Mucosa of descending colon (tissue), 3 donors: ENCODE measurements at places on chromosomes 1 and 21.
A peak's percentile ranks its signal among the peaks of the same experiment; 100 is the strongest.

DNA sequence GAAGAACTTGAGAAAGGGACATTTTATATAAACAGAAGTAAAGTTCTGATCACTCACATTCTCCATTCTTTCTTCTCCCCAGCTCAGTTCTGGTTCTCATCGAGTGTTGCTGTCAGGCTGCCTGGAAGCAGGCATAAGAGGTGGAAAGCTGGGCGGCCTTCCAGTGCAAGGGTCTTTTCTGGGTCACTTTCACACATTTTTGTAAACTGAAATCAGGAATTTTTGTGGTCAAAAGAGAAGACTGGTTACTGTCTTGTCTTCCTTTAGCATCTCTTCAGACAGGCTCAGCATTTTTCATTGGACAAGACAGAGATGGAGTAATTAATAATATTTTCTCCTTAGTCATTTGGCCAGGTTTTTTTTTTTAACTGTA lies 93.7 kb downstream of the CTH start:
- no peak for DNase-seq

GRCh38 chr1:31414980-31415370 lies 2.0 kb downstream of the SERINC2 start:
- no peak for DNase-seq

DNA sequence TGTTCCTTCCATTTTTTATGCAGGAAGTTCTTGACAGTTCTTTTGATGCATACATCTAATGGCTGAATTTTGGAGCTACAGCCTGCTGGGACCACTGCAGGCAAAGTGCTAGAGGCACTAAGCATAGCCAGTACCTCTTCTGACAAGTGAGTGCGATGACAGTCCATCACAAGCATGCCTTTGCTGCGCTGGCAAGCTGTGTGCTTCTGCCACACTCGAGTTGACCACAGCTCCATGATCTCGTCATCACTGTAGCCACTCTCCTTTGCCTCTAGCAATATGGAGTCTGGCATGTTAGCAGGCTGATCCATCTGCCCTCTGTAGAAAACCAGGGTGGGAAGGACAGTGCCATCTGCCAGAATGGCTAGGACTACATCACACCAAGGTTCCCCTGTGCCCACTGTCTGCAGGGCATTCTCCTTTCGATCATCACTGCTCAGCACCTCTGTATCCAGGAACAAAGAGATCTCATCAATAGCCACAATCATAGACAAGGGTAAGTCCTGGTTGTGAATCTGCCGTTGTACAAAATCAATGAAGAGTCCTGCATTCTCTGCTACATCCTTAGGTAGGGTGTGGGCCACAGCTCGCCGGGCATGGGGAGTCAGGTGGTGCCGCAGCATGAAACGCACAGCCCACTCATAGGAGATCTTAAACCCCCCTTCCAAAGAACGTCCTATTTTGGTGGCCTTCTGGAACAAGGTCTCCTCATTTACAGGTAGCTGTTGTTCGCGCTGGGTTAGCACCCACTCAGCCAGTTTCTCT lies 6.0 kb downstream of the PSMB4 start:
- no peak for DNase-seq

DNA sequence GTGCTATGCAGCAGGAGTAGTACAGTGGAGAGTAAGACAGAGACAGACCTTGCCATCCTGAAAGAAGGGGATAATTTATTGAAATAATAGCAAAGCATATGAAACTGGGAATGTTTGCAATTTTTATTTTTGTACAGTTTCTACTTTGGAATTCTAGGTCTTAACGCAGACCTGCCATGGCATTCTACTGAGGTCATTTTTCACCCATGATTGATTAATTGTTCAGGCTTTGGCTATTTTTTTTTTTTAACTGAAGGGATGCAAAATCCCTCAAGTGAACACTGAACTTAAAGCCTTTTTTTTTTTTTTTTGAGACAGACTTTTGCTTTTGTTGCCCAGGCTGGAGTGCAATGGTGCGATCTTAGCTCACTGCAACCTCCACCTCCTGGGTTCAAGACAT lies 27.1 kb downstream of the MTF2 start:
- DNase-seq: no peak

GRCh38 chr1:63718541-63718970 lies 55.3 kb upstream of the ROR1 start:
- DNase-seq: no peak

DNA sequence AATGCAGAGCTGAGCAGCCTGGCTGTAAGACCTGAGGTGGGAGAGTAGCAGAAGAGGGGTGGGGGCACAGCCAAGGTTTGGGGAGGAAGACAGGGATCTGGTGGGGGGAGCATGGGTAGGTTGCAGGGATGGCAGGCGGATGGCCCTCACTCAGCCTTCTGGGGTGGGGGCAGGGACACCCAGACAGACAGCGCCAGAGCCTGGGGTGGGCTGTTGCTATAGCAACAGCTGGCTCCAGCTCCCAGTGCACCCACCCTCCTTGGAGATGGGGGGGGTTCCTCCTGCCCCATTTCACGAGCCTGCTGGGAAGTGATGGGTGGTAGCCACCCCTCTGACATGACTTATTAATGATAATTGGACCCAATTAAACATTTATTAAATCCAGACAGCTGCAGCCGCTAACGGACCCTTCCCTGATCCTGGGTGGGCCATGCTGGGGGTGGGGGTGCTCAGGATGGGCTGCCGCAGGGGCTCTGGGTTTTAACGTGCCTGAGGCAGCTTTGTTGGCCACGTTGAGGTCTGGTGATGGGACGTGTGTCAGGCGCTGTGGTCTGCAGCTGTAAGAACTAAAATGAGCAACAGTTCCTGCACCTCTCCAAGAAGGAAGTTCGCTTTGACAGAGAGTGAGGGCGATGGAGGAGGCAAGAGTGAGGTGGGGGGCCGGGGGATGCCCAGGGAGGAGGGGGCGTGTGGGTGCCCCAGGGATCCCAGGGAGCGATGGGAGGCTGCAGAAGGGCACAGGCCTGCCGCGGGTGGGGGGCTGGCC lies 19.4 kb downstream of the AGRN start:
- no peak for DNase-seq

GRCh38 chr1:56821462-56821797 lies 2.2 kb upstream of the FYB2 start:
- no peak for DNase-seq

- DNase-seq: no peak
Observed at GRCh38 chr1:162671664-162672410, 39.6 kb downstream of the DDR2 start.

DNA sequence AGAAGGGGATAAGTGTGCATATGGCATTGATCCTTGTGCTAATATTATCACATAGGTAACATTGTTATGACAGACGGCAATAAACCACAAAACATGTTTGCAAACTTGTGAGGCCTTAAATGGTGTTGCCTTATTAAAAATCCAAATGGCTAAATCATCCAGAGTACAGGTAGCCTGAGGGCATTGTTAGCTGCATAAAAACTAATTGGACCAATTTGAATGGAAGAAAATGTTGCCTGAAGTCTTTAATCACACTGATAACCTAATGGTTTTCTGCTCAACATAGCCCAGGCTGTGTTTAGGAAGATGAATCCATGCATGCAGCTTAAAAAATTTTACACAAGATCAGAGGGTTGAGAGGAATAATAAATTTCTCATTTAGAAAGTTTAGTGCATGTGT lies 19.4 kb upstream of the LRRC53 start:
- no peak for DNase-seq

GRCh38 chr1:155320661-155321617 lies at the start of gene RUSC1:
Gene RUSC1 (plus strand): TSS chr1:155320894. CDS start chr1:155321774, 880 bp downstream.
- peak; percentile 90 for DNase-seq

DNA sequence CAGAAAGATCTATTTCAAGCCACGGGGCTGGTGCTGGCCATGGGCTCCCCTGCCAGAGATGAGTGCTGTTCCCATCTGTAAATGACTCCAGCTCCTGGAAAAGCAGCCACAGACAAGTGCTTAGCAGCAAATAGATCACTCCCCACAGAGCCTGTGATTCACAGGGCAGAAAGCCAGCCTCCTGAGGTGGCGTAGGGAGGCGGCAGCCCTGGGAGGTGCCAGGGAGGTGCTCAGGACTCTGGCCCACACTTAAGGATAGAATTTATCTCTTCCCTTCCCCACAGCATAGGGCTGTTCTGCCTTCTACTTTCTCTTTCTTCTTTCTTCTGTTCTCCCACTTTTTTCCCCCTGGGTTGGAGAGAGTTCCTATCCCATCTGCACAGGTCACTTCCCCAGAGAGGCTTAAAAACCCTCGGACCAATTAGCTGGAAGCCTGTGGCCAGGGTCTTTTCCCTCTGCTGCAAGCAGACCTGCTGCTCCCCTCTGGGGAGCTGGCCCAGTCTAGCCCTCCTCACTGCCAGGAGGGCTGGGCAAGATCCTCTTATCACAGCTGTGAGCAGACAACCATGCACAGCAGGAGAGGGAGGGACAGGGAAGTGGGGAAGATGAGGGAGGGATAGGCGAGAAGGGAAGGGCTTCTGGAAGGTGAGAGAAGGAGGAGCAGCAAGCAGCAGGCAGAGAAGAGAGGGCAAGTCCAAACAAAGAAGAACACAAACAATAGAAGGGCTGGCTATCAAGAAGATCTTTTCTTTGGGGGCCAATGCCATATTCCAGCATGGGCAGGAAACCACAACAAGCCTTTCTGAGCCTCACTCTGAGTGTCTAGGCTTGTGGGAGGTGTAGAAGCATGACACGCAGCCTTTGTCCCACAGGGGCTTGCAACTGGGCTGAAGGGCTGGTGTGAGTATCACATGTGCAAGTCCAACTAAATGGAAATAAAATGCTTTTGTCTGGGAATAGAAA lies 41.0 kb downstream of the KCND3 start:
- DNase-seq: no peak

- DNase-seq: no peak
Observed at GRCh38 chr1:65791396-65791795, 1.3 kb upstream of the PDE4B start.

DNA sequence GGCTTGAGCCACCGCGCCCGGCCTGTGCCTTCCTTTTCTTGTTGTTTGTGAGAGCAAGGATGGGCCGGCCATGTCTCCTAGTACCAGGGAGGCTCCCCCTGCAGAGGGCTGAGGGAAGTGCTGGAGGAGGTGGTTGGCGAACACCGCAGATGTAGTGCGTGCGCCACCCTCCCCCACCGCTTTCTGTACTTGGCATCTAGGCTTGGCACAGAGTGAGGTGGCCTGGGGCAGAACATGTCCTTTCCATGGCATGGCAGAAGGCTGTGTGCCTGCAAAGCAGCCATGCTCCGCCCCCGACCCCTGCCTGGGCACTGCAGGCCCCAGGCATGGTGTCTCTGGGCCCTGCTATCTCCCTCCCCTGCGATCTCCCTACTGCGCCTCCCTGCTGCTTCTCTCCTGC lies 30.7 kb downstream of the ALPL start:
- no peak for DNase-seq

DNA sequence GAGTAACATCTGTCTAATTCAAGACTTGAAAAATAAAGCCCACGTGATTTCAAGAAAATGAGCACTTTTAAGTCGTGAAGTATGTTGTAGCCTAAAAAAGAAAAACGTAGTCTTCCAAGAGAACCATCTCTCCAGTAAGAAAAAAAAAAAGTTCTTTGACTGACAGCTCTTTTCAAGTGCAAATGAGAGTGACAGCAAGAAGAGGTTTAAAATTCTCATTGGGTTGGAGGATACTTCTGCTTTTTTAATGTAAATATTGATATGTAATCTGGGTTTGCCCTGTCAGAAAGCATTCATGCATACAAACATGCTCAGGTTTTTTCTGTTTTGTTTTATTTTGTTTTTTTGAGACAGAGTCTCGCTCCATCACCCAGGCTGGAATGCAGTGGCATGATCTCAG lies 32.3 kb upstream of the PRDM2 start:
- no peak for DNase-seq

DNA sequence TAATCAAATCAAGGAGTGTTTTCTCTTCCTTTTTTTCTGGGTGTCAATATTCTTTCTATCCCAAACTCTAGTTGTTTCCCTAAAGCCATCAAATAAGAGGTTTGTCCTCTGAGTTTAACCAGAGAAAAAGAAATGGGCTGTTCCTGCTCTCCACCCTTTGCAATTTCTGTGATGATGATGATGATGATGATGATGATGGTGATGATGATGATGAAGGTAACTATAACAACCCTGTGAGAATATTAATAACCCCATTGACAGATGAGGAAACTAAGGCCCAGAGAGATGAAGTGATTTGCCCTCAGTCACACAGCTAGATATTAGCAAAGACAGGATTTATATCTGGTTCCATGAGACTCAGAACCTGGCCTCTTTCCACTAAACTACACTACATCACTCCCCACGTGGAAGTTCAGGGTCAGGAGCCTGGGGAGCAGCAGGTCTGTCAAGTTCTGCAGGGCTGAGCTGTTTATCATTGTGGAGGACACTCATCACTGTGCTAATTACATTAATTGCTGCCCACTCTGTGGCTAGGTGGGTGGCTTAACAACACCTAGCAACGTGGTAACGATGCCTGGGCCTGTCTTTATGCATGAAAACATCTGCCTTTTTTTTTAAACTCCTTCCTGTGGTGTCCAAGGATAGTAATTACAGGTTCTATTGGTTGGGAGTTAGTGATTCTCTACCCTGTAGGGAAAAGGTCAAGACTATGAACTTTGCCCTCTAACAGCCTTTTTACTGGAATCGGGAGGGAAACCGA lies 19.0 kb upstream of the JUN start:
- no peak for DNase-seq

DNA sequence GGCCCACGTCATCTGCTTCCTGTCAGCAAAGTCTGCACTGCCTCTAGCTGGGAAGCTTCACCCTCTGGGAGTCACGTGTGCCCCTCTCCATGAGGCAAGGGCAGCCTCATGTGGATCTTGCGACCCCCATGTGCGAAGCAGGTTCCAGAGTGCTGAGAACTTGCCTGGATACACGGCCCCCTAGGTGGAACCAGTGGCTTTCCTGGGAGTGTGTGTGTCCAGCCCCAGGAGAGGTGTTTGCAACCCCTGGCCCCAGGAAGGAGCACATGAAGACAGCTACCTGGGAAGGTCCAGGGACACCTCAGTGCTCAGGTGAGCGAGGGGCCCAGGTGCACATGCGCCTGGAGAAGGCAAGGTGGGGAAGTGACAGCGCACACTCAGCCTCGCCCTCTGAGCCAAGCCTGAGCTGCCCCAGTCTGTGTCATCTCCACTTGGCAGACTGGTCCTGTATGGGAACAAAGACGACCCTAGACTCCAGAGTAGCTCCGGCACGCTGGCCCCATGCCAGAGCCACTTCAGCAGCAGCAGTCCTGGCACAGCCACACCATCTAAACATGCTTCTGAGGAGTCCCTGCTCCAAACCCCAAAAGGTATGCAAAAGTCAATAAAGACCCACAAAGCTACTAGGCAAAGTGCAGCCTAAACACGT lies 8.9 kb downstream of the LSS start:
- DNase-seq: no peak

- DNase-seq: no peak
Observed at GRCh38 chr1:173914366-173914871, 2.7 kb downstream of the SERPINC1 start.

- no peak for DNase-seq
Observed at GRCh38 chr1:199082778-199083389, 444.0 kb downstream of the PTPRC start.

GRCh38 chr1:26555550-26555981 lies 26.0 kb downstream of the RPS6KA1 start:
- DNase-seq: no peak

GRCh38 chr1:50419192-50419906 lies 3.9 kb downstream of the DMRTA2 start:
- DNase-seq: no peak

DNA sequence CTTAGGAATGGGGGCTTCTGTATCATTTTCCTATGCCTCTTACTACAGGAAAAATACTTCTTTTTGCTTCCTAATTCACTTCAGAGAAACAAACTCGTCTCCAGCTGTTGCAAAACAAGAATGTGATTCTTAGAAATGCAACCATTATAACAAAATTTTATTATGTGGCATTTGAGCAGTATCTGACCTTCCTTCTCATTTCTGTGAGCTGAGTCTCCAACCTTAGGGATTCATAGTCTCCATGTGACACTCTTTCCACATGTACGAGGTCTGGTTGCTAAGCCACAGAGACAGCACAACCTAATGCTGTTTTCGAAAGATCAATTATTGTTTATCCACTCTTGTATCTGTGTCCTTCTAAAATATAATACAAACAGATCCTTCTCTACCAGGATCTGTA lies 75.3 kb upstream of the RGS4 start:
- DNase-seq: no peak
